ENCODE measurements at places on chromosomes 3 and 15. TPM values are rescaled to one million over a fixed set of nuclear protein-coding genes. Genes with fewer than 3 reads are reported as not detected.
A peak's percentile ranks its signal among the peaks of the same experiment; 100 is the strongest.

The SLC2A2 gene
- not detected for total RNA-seq

The GPR87 gene
- total RNA-seq, result 0.36 TPM

The CAND2 gene
- 2.9 TPM for total RNA-seq

The CKMT1A gene
- not detected for total RNA-seq

The MYO5C gene
- under 0.01 TPM for total RNA-seq

The ST8SIA2 gene
- total RNA-seq, result not detected

The ILDR1 gene
- not detected for total RNA-seq

The TRPM1 gene
- total RNA-seq, result 0.28 TPM

The PTPRG gene
- total RNA-seq, result 31.0 TPM

The BLM gene
- 6.5 TPM for total RNA-seq

The BSN gene
- under 0.01 TPM for total RNA-seq

The RAB27A gene
- total RNA-seq, result 4.8 TPM

The SLC38A3 gene
- total RNA-seq, result 0.36 TPM

The CAMK2N2 gene
- not detected for total RNA-seq

DNA sequence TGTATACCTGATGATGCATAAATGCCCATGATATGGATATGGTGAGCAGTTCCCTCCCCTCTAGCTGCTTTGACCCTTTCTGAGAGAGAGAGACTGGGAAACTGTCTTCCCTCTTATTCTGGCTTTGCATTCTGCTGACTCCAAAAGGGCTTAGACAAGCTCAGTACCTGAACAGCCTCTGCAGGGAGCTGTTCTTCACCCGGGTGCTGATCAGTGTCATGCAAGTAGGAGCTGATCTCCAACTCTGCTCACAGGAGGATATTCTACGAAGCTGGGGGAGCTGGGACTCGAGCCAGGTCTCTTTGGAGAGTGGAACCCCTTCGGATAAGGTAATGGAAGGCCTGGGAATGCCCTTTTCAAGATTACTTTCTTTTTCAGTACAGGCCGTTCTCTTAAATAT, 237.1 kb downstream of the RYR3 start:
- DNase-seq, result peak; percentile 55

DNA sequence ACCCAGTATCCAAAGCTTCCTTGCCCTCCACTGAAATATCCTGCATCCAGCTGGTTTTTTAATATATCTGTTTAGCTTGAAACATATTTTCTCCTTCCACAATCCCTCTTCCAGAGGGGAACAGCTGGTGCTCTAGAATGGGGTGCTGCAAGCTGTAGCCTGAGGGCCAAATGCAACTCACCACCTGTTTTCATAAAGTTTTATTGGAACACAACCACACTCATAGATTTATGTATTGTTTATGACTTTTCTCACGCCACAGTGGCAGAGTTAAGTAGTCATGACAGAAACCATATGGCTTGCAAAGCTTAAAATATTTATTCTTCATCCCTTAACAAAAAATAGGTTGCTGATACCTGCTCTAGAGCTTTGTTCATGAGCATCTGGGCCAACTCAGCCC, 298.7 kb downstream of the CLSTN2 start:
- no peak for DNase-seq

DNA sequence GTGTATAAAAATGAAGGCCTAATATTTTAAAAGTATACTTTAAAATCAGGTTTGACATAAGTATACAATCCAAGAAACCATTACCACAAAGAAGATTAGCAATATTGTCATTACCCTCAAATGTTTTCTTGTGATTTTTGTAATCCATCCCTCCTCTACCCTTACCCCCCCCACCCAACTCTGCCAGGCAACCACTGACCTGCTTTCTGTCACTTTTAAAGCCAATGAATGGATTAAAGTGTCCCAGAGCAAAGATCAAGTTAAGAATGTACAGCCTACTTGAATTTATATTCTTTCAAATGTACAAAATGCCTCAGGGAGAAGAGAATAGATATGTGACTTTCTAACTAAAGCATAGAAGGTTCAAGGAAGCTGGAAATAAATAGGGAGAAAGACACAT, 1038.8 kb upstream of the GBE1 start:
- no peak for DNase-seq

- peak; percentile 47 for DNase-seq
These were observed 36.8 kb downstream of the CA12 start for GRCh38 chr15:63344731-63345390.

DNA sequence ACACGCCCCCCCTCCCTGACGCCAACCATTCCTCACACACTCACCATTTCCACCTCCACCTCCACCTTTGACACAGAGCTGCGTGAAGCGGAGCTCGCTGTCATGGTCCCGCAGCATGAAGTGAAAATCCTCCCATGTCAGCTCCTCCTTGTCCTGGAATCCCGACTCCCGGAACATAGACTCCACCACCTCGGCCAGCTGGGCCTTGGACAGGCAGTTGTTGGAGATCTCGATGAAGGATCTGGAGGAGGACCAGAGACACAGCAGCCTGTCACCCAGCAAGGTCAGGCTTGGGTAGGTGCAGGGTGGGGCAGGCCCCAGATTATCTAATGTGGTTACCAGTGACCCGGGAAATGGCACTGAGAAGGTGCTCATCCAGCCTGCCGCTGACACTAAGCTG, 12.2 kb downstream of the DUOX2 start:
- no peak for DNase-seq

- peak; percentile 74 for DNase-seq
These were observed 1.9 kb upstream of the ADPGK start for GRCh38 chr15:72785432-72785831.

DNA sequence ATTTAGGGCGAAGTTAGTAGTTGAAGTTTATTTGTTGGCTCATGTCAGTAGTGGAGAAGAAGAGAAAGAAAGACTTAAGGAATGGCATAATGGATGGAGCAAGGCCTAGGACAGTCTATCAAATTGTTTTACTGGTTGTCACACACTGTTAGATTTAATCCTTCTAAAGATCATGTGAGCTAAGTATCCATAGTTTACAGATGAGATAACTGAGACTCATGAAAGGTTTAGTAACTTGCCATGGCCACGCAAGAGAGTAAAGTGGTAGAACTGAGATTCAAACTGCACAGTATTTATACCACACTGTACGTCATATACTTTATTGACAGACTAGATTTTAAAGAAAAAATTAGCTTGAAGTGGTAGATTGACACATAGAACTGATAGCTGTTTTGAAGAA, 11.4 kb downstream of the SPRED1 start:
- peak; percentile 80 for DNase-seq

DNA sequence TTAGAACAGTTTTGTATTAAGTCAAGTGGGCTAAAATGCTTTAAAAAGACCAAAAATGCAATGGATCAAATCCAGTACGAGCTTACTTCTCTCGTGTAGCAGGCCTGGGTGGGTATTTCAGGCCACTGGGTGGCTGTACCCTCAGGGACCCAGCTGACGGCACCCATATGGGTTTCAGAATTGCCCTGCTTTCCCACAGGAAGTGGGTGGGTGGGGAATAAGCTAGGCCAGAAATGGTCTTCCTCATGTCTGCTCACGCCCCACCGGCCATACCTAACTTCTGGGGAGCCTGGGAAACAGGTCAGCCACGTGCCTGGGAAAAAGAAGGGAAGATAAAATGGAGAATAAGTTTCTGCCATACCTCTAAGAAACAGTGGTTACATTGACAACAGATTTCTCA, 20.3 kb downstream of the GPR160 start:
- DNase-seq, result no peak

DNA sequence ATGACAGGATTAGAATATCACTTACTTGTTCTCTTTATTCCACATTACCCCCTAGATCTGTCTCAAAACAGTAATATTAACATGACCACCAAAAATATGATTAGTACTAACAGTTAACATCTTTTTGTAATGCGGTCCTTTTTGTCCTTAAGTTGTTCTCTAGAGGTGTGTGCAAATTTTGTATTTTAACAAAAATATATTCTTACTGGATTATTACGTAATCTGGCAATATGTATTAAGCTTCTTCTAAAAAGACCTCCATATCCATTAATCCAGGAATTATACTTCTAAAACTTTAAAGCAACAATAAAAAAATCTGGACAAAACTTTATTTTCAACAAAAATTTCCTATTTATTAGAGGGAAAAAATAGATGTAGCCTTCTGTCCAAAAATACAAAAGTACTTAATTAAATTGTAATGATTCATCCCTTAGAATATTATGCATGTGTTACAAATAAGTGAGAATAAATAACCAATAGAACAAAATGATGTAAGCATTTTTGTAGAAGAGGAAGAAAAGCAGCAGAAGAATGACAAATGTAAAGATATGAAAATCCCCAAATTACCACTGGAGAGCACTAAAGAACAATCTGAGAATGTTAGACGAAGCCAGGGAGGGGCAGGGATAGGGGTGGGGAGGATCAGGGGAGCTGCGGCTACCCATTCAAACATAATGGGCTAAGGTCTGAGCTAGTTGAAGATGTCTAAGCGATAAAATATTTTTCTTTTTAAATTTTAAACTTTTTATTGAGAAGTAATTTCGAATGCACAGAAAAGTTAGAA, 945.6 kb downstream of the MCTP2 start:
- DNase-seq, result no peak

DNA sequence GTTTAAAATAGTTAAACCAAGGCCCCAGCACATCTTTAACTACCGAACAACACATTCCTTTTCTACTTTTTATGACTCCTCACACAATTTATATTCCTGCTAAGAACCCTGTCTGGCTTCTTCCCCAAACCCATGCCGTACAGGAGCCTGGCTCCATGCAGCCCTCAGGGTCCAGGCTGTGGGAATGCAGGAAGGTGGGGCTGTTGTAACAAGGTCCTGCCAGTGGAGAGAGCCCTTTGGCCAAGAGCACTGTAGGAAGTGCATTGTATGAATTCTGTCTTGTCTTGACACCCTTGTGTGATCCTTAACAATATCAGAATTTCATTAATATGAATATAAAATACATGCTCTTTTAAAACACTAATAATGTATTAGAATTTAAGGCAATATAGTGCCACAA, 563.8 kb downstream of the TBL1XR1 start:
- DNase-seq, result no peak

DNA sequence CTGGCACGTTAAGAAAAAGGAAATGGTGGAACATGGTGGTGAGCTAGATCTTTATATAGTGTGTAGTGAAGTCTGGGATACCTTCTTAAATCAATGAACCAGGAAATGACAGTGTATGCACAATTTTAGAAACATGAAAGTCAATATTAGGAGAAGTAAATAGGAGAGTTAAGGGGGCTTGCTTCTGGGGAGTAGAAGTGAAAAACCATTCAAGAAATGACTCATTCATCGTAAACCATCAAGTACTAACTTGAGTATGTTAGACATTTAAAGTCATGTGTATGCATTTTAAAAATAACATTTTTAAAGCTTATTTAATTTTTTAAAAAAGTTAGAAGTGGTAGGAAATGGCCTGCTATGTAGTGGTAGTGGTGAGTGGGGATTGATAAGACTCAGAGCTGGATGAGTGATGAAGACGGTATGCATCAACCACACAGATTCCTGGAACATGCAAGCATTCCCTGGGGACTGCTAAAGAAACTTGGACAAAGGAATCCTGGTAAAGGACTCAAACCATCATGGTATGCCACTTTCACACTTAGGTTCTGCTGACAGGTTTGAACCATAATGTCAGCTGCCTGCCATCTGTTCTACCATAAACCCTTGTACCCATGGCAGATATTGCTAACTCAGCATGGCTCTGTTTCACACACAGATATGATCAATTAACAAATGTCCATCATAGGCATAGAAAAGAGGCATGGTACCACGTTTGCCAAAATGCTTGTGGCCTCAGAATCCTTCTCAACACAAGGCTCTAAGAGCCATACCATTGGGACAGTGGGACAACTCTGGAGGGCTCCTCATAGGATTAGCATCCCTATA, 28.9 kb upstream of the MITF start:
- DNase-seq, result peak; percentile 76

DNA sequence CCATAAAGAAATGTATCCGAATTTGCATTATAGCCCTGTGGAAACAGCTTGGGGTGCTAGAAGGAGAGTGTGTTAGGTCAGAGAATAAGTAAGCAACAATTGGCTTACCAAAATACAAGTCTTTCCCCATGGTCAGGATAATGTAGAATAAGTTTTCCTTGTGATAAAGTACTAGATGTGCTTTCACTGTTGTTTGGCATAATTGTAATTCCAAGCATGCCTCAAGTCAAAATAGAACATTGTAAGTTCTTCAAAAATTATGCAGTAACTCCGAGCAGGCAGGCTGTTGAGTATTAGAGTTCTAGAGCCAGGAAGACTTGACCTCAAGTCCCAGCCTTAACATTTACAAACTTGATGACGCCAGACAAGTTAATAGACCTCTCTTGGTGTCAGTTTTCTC, 242.0 kb downstream of the TUSC7 start:
- peak; percentile 24 for DNase-seq

DNA sequence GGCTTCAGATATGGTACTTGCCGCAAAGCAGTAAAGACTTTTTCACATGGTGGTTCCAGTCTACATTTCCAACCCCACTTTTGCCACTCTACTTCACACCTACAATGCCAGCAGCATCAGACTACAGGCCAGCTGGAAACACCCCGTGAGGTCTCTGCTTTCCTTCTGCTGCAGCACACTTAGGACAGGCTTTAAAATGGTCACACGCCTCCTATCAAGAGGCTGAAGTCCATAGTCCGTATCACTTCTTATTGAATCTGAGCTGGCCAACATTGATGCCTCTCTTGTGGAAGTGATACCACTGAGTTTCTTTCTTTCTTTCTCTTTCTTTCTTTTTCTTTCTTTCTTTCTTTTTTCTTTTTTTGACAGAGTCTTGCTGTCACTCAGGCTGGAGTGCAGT, 59.8 kb downstream of the ZNF860 start:
- DNase-seq, result no peak

DNA sequence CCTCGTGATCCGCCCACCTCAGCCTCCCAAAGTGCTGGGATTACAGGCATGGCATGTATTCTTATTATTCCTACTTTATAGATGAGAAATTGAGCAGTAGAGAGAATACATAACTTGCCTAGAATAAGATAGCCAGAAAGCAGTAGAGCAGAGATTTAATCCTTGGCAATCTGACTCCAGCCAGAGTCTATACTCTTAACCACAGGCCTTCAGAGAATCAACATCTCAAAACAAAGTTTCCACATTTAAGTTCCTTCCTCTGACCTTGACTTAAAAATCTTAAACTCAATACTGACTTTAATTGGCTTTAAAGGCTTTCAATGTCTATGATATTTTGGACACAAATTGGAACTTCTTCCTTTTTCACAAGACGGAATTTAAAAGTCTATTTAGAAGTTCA, 37.1 kb downstream of the ZNF106 start:
- DNase-seq, result no peak

DNA sequence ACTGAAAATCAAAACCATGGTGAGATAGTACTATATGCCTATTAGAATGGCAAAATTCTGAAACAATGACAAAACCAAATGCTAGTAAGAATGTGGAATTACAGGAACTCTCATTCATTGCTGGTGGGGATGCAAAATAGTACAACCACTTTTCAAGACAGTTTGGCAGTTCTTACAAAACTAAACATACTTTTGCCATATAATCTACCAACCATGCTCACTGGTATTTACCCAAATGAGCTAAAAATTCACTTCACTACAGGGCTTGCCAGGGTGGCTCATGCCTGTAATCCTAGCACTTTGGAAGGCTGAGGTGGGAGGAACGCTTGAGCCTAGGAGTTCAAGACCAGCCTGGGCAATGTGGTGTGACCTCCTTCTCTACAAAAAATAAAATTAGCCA, 40.0 kb downstream of the MYO9A start:
- peak; percentile 13 for DNase-seq

GRCh38 chr15:37111427-37111717, 11.0 kb upstream of the MEIS2 start:
- no peak for DNase-seq

- peak; percentile 95 for DNase-seq
These were observed 68.3 kb upstream of the CHD2 start for GRCh38 chr15:92831655-92832328.

- DNase-seq, result no peak
These were observed 27.4 kb downstream of the SHISA5 start for GRCh38 chr3:48476426-48477053.

Data from IMR-90 (cell line).